MV-4-11 (cell line): ENCODE measurements at places on chromosomes 4 and X.

GRCh38 chr4:17272154-17272553 is 239.7 kb downstream of the QDPR start:
- no peak for DNase-seq

DNA sequence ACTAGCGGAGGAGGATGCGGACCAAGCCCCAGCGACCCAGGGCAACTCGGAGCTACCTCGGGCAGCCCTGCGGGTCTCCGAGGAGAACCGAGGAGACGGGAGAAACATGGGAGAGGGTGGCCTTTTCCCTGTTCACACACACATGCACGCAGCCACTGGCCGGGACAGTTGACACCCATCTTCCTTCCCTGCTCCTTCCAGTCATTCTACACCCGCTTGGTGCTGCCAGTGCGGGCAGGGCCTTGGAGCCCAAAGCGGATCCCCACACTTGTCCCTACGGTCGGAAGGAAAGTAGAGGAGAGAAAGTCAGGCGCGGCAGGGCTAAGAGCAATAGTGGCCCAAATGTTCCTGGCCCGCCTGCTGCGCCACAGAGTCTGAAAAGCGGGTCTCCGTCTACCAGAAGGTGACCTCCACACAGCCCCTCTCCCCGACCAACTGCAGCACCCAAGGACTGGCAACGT is 1.1 kb upstream of the PPP3CA start:
- DNase-seq = no peak

DNA sequence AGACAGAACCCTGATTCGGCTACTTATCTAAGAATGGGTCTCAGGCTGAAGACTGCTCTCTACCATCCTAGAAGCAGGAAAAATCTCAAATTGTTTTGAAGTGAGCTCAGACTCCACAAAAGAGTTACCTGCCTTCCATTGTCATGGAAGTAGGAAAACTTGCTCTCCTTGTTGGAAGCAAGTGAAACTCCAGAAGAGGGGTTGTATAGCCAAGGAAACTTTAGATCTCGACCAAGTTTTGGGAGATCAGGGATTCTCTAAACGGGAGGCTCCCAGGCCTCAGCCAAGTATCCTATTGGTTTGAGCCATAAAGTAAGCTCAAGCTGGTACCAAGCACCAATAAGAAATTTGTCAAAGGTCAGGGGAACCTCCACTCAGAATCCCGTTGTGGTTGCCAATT is 9.2 kb upstream of the FHDC1 start:
- DNase-seq = no peak

DNA sequence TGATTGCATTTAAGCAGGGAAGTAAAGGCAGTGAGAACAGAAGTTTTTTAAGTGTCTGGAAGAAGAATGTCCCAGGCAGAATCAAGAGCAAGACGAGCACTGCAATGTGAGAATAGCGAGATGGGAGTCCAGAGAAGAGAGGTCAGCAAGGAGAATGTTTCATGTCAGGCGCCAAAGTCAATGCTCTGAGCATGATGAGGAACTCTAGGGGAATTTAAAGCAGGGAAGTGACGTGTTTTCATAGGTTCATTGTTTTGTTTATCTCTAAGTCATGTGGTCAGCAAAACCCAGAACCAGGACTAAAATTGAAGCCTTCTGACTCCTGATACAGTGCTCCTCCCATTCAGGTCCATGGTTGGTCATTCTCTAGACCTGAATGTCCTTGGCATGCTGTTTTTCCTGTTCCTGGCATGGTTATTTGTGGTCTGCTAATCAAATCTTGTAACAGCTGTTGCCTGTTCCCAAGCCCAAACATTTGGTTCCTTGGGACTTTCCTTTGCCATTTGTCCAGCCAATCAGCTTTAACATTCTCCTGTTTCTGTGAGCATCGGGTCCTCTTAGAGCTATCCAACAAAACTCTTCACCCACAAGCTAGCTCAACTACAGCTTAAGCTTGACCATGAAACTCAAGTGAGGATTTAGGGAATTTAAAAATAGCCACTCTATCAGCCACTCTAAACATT is 37.7 kb downstream of the PTCHD1 start:
- DNase-seq = no peak

DNA sequence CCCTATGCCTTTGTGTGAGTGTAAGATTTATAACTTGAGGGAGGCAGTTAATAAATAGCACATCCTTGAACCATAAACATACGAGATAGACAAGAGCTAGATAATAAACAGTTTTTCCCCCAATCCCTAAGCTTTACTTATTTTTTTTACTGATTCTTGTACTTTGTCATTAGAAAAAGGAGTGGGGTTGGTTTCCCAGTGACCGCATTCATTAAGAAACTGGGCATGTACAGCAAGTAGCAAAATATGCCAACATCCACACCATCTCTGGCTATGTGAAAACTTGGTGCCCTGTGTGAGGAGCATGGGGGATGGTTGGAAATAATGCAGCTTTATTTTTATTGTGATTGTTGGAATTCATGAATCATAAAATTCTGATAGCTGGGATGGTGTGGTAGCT is 176.2 kb downstream of the CBR4 start:
- DNase-seq = no peak

- peak; percentile 82 for DNase-seq
These were observed 10.0 kb downstream of the TNIP3 start for GRCh38 chr4:121154103-121154515.
